ENCODE measurements at places on chromosomes 4 and X.

DNA sequence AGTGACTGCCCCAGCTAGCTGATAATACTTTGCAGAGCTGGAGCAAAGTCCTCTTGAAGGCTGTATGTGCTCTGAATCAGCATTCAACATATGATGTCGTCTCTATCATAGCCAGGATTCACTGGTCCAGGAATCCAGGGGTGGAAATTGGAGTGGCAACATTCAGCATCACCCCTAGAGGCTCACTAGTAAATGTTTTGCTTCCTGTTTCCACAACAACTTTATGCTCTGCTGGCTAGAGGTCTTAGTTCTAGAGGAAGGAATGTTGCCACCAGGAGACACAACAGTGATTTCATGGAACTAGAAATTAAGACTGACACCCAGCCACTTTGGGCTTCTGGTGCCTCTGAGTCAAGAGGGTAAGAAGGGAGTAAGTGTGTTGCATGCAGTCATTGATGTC lies 11.3 kb downstream of the MAGEA1 start:
- DNase-seq, result no peak

- DNase-seq, result peak; percentile 63
Observed at GRCh38 chr4:4995103-4995907, 24.0 kb downstream of the CYTL1 start.

- peak; percentile 40 for DNase-seq
Observed at GRCh38 chrX:150569155-150569477, 695 bp downstream of the MTM1 start.

- DNase-seq, result no peak
Observed at GRCh38 chr4:70992391-70992881, 1.0 kb upstream of the DCK start.

GRCh38 chr4:7793186-7793585 lies 146.5 kb downstream of the AFAP1 start:
- no peak for DNase-seq

GRCh38 chr4:108359986-108360681 lies 191.4 kb upstream of the LEF1 start:
- no peak for DNase-seq

- no peak for DNase-seq
Observed at GRCh38 chr4:185546335-185546734, 11.0 kb upstream of the PDLIM3 start.

GRCh38 chrX:19606902-19607301 lies 91.6 kb upstream of the MAP3K15 start:
- DNase-seq, result no peak

DNA sequence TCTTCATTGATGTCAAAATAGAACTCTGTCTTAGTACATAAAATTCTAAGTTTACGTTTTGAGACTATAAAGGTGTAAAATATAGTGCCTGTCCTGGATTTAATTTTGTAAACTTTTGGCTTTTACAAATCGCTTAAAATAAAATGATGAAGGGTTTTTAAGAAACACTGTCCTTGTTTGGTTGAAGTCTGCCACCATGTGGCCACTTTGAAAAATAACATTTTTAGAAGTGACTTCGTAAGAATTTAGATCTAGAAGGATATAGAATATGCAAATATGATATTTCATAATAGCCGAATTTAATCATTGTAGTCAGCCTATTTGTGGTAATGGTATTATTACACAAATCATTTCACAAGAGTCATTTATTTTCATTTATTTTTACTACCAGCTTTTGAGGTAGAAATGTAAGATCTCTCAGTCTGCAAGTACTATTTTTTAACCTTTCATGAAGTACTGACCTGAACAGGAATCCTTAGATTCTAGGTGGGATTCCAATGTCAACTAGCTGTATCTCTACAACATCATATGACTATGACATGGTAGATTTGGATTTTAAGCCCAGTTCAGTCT lies 31.0 kb upstream of the FAT4 start:
- DNase-seq, result peak; percentile 67

DNA sequence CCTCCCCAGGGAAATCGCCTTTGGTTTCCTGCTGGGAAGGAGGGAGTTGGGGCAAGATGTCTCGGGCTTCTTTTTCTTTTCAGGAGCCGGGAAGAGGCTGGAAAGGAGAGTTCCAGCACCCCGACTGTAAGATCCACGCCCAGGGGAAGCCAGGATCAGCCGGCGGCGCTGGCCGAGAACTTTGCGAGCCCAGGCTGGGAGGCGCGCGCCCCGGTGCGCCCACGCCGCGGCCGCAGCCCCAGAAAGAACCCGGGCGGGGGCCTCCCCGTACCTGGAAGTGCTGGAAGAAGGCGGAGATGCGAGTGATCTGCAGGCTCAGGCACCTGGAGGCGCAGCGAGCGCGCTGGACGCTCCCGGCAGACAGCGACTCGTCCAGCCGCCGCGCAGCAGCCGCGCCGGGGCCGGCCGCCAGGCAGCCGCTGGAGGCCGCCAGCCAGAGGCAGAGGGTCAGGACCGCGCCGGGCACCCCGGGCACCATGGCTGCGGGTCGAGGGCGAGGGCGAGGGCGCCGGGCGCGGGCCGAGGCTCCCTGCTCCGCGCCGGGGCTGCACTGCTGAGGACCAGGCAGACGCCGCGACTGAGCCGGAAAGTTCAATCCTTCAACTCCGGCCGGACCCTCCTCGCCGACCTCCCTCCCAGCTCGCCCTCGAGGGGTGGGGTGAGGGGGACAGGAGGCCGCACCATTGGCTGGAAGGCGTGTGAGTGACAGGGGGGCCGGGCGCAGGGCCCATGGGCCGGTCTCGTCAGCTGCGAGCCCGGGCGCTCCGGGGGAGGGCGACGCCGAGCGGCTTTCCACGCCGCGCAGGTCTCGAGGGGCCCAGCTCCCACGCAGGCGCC lies at the start of gene ANOS1:
ANOS1 (minus strand) TSS at position 579 of the 837 bp plus-strand sequence; CDS start at position 478, 101 bp downstream.
- DNase-seq, result peak; percentile 24

- no peak for DNase-seq
Observed at GRCh38 chr4:151169223-151169622, 69.8 kb downstream of the RPS3A start.

DNA sequence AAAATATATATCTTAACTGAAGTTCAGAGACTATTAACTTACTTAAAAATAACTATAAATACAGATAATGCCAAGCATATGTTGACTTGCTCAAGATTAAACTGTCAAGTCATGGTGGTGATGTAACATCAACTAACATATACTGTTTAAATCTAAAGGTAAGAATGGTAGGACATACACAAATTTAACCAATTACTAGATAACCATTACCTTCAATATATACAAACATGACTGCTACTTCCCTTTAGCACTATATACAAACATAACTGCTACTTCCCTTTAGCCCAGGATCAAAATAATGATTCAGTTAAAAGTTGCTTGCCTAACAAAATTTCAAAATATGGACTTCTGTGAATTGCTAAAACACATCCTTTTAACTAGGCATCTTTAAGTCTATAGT lies 14.9 kb downstream of the HNRNPD start:
- DNase-seq, result no peak

DNA sequence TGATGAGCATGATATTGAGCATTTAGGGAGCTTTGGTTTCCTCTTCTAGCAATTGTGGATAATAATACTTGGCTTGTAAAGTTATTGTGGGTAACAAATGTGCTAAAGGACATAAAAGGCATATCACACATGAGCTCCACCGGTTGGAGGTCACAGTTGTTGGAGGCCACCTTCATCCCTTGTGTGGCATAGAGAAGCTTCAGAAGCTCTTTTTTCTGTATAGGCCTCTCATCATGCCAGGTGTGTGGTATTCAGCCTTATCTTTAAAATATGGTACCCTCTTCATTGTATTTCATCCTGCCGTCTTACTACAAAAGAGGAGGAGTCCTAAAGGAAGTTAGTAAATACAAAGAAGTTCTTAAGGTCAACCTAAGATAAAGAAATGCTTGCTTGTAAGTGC lies 66.4 kb downstream of the HMGB2 start:
- DNase-seq, result no peak

DNA sequence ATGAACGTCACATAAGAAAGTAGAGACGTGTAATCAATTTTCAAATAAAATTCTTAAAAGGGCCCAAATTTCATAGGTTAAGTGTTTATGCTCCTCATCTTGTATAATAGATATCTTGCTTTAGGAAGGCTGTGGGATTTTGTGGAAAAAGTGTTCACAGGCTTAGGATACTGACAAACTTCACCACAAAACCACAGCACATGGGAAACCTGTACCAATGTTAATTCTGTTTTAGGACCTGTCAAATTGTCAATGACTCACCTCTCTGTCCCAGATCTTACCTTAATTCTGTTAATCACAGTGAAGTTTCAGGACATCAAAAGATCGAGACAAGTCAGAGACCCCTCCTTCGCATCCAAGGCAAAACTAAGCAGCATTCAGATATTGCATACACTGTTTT lies 24.2 kb downstream of the FGFBP1 start:
- DNase-seq, result no peak

DNA sequence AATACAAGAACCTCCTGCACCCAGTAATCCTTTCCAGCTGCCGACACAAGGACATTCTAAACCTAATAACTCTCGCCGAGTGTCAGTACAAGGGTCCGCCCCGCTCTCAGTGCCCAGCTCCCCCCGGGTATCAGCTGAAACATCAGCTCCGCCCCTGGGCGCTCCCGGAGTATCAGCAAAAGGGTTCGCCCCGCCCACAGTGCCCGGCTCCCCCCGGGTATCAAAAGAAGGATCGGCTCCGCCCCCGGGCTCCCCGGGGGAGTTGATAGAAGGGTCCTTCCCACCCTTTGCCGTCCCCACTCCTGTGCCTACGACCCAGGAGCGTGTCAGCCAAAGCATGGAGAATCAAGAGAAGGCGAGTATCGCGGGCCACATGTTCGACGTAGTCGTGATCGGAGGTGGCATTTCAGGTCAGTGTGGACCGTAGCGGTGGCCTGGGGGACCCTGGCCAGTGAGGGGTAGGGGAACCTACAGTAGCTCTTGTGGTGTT lies at the start of gene MAOA:
MAOA (plus strand) TSS at position 295 of the 490 bp plus-strand sequence; CDS start at position 338, 43 bp downstream.
- DNase-seq, result no peak

DNA sequence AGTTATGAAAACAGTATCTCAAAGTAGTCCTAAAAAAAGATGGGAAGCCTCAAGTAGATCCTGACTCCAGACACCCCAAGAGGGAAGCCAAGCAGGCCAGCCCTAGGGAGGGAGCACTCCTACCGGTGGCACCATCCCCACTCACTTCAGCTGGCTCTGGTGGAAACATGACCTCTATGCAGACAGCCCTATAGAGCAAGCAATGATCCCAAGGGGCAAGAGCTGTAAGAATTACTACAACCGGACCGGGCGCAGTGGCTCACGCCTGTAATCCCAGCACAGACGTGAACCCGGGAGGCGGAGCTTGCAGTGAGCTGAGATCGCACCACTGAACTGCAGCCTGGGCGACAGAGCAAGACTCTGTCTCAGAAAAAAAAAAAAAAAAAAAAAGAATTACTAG lies 5.7 kb downstream of the LETM1 start:
- no peak for DNase-seq

Measured in Kasumi-1 (cell line).